ENCODE measurements at places on chromosomes 12 and 14.

DNA sequence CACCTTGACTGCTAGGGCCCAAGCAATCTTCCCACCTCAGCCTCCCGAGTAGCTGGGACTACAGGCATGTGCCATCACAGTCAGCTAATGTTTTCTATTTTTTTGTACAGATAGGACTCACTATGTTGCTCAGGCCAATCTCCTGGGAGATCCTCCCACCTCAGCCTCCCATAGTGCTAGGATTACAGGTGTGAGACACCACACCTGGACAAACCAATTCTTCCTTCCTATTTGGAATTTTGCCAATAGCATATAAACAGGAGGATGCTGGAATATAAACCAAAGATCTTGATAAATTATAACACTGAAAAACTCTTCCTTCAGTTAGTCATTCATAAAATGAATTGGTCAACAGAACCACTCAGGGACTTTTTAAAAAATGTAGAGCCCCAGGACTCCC, 8.4 kb downstream of the ACIN1 start:
- DNase-seq: no peak

DNA sequence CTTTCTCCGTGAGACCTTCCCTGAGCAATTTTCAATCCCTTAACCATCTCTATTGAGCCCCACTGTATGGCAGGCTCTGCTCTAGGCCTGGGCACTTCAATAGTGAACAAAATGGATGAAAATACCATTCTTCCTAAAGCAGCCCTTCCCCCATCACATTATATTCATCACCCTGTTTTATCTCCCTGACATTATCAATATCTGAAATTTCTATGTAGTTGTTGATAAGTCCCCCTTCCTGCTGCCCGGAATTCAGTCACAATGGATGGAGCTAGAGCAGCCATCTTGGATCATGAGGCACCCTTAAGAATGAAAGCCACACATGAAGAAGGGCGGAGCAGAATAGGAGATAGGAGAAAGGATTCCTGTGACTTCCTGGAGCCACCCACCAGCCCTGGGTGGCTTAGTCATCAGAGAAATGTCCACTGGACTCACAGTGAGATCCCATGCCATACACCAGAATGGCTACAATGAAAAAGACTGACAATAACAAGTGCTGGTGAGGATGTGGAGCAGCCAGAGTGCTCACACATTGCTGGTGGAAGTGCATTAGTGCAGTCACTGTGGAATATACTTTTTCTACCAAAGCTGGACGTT, 33.9 kb downstream of the SCARB1 start:
- DNase-seq: no peak

DNA sequence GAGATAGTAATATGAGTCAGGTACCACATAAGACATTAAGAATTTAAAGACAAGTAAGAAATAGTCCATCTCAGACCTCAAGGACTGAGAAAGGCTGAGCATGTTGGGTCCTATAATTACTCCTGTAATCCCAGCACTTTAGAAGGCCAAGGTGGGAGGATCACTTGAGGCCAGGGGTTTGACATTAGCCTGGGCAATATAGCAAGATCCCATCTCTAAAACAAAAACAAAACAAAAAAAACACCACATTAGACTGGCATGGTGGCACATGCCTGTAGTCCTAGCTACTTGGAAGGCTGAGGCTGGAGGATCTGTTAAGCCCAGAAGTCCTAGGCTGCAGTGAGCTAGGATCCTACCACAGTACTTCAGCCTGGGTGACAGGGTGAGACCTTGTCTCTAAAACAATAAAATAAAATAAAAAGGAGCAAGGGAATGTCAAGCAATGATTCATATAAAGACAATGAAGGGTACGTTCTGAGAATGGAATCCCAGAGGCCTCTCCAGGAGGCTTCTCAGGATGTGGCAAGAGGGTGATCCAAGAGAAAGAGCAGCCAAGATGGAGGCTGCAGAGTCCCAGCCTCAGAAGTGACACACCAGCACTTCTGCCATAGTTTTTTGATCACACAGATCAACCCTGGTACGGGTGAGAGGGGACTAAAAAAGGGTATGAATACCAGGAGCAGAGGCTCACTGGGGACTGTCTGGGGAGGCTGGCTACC, 206.4 kb downstream of the CRADD start:
- DNase-seq: no peak

- no peak for DNase-seq
Observed at GRCh38 chr12:4277857-4278256, 4.3 kb downstream of the CCND2 start.

- no peak for DNase-seq
Observed at GRCh38 chr14:54687750-54688119, 120.8 kb downstream of the SAMD4A start.
